NCI-H460 (cell line): ENCODE measurements at places on chromosomes 4 and X. TPM values are rescaled to one million over a fixed set of nuclear protein-coding genes. Genes with fewer than 3 reads are reported as not detected.

GRCh38 chr4:37763831-37764230 is 62.7 kb upstream of the PGM2 start:
- DNase-seq: no peak

- DNase-seq: no peak
These were observed 52.0 kb upstream of the PDLIM5 start for GRCh38 chr4:94399721-94400120.

DNA sequence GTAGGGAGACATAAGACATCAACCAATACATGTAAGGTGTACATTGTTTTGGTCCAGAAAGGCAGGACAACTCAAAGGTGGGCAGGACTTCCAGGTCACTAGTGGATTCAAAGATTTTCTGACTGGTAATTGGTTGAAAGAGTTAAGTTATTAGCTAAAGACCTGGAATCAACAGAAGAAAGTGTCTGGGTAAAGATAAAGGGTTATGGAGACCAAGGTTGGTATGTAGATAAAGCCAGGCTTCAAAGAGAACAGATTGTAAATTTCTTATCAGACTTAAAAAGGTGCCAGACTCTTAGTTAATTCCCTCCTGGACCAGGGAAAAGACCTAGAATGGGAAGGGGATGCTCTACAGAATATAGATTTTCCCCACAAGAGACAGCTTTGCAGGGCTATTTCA is 28.3 kb upstream of the GAB1 start:
- no peak for DNase-seq

- DNase-seq: no peak
These were observed 37.0 kb downstream of the RCHY1 start for GRCh38 chr4:75477201-75477600.

Gene MAGEB1
- total RNA-seq: not detected in 2 replicates

Gene ADGRA3
- 30.3 and 36.2 TPM in 2 replicates for total RNA-seq
